Activated CD4-positive, alpha-beta T cell treated with anti-CD3 and anti-CD28 coated beads, Interleukin-2, amount 50 U/mL, for 4 hours (primary cell): ENCODE measurements at places on chromosomes 16 and 17.

DNA sequence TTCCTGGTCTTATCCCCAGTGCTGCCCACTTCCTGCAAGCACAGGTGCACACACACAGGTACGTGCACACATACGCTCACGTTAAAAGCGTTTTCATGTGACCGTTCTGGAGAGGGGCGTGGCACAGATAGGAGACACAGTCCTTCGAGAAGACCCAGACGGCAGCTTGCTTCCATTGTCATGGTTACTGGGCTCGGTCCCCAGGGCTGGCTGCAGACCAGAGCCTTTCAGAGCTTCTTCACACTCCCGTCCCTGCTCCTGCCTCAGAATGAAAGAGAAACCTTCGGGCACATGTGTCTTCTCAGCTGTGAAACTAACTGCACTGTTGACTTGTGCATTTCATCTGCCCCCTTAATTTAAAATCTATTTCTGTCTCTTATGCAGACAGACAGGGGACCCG lies 154.2 kb downstream of the PITPNC1 start:
- DNase-seq = no peak

DNA sequence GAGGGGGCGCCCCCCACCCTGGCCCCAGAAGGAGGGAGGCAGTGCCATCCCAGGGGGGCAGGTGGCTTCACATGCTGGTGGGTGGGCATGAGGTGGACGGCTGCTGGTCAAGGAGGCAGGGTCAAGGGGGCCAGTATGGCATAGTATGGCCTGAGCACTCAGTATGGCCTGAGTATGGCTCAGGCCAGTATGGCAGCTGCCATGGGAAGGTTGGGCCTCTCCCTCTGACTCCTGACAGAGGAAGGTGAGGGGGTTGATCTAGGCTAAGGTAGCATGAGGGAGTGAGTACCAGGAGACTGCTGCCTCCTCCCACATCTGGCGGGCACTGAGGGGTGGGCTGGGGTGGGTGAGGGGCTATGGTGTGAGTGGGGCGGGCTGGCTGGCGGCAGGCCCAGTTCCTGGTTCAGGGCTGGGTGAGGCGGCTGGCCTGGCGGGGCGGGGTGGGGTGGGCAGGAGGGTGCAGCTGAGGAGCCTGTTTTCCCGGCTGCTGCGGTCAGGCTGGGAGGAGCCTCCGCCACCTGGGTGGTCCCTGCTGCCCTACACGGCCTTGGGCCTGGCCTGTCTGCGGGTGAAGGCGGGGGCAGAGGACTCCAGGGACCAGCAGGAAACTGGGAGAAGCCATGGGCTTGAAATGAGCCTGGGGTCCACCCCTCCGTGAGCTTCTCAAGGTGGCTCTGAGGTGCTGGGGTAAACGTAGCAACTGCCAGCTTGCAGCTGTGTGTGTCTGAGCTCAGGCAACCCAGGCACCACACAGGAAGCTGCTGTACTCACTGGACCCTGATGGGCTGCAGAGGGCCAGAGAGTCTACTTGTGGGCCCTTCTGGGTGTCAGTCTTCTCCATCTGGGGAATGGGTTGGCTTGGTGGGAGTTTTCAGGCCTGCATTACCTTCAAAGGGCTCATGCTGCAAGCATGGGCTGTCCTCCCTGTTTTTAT lies 57.0 kb downstream of the RAI1 start:
- no peak for DNase-seq

DNA sequence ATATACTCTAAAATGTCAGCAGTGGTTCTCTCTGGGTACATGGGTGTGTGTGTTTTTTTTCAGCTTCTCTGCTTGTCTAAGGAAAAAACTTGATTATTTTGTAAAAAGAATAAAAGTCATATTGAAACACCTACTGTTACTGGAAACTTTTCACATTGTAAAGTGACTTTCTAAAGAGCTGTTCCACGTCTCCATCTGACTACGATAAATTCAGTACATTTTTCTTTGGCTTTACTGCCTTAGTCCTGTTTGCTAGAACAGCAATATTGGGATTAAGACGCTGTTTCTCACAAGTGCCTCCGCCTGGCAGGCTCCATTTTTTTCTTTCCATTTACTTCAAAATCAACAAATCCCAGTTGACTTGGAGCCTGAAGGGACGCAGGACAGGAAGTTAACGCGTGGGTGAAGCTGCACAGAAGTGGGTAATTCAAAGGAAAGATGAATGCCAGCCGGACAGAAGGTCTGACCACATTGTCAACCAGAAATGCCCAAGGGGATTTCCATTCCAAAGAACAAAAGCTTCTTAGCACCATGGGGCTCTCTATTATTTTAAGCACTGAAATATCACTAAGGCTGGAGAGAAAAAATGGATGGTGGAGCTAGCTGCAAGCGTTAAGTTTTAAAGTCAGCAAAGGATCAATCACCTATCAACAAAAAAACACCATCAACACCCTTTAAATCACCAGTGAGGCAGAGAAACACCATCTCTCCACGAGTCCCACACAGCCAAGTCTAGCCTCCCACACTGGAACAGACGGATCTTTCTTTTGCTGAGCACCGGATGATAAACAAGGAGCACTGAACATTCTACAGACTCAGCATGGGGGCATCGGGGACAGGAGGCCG lies 8.4 kb downstream of the GLOD4 start:
- no peak for DNase-seq

GRCh38 chr16:88736088-88736487 lies 29.8 kb downstream of the CTU2 start:
- no peak for DNase-seq

- no peak for DNase-seq
These were observed 221.5 kb upstream of the SOX9 start for GRCh38 chr17:71899317-71899716.

- DNase-seq = no peak
These were observed 15.9 kb downstream of the CHAD start for GRCh38 chr17:50452630-50453300.

DNA sequence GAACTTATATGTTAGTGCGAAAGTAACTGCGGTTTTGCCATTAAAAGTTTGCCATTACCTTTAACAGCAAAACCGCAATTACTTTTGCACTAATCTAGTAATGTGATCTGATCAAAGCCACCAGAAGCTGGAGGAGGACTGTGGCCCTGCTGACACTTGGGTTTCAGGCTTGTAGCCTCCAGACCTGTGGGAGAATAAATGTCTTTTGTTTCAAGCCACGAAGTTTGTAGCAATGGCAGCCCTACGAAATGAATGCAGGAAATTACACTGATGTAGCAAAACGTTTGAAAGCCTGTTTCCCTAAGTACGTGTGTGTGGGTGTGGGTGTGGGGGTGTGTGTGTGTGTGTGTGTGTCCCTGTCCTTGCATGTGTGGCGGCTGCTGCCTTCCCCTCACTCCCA lies 66.6 kb downstream of the WSB1 start:
- DNase-seq = no peak

DNA sequence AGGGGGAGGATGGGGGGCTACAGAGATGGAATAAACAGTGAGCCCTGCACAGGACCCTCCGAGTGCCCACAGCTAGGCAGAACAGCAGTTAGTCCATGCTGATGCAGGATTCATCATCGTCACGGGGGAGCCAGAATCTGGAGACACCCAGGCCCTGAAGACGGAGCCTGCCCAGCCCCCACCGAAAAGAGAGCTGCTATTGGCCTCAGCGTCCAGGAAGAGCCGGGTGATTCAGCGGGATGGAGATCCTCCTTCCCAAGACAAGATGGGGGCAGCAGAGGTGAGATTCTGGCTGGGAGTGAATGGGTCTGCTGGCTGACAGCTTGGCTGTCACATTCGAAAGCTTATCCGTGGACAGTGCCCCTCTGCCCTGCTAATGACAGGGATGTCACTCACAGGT lies 133.6 kb upstream of the CRHR1 start:
- DNase-seq = no peak

DNA sequence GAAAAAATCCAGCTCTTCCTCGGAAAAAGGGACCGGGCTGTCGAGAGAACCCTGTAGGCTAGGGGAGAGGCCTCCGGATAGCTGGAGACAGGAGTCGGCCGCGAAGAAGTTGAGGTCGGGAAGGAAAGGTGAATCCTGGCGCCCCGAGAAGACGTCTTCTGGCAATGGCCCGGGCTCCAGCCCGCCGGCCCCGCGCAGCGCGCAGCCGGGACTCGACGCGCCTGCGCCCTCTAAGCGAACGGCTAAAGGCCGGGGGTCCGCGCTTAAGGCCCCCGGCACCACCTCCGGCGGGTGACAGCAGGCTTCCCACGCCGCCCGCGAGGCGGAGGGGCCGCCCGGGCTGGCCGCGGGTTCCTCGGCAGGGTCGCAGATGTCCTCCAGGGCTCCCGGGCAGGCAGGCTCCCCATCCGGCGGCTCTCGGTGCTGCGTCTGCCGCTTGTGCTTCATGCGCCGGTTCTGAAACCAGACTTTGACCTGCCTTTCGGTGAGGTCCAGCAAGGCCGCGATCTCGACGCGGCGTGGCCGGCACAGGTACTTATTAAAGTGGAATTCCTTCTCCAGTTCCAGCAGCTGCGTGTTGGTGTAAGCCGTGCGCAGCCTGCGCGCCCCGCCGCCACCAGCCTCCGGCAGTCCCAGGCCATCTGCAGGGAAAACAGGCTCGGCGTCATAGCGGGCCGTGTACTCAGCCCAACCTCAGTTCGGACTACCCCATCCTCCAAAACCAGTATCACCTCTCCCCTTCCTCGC lies 1.6 kb downstream of the HOXB2 start:
- DNase-seq = peak; percentile 44

DNA sequence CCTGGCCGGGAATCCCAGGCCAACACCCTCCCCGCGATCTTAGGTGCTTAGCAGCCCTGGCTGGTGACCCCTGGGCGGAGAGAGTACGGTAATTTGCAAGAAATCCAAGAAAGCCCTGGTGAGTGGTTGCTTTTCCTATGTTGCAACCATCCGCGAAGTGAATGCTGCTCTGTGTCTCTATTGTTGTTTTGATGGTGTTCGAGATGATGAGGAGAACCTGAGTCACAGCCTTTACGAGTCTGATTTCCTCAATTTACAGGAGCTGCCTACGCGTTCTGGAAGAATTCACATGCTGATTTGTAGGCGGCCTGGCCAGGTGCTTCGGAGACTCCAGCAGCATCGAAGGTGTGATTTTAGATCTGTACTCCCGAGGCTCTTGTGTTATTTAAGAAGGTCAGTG lies 63.3 kb downstream of the TMEM235 start:
- no peak for DNase-seq

DNA sequence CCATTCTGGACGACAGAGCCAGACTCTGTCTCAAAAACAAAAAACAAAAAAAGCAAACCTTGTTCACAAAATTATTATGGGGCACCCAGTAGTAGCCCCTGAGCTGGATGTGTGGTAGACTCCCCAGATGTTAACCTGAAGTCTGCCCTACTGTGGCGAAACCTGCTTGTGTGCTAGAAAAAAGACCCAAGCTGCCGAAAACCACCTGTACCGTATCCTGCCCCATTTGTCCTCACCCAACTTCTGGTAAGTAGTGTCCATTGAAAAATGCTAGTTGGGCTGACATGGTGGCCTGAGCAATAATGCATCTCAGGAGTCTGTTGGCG lies 9.1 kb downstream of the RMI2 start:
- no peak for DNase-seq

DNA sequence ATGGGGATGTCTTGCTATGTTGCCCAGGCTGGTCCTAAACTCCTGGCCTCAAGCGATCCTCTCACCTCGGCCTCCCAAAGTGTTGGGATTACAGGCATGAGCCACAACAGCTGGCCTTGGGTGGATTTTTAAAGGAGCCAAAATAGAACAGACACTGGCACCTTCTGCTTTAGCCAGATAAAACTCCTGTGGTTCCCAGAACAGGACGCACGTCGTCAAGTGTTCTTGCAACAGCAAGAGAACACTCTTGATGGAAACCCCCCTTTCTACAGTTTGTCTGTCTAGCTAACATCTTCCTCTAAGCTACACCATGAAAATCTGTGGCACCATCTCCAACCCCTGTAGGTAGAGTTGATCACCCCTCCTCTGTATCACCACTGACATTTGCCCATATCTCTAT lies 122.6 kb downstream of the NPIPB5 start:
- DNase-seq = no peak

GRCh38 chr17:45902892-45903346 lies 8.6 kb downstream of the MAPT start:
- no peak for DNase-seq

DNA sequence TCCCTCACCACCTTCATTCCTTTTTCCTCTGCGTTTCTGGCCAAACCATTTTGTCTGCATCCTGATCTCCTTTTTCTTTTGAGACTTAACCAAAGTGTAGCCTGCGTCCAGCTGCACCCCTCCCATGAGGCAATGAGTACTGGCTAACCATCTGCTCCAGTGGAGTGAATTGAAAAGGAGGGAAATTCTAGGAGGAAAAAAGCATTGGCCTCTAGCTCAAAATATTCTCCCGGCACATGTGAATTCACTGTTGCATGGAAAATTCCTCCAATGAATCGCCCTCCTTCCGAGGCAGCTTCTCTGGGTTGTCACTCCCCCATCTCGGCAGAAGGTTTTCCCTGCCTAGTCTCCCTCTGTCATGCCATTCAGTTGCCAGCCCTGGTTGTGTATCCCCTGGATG lies 5.6 kb downstream of the RAP1GAP2 start:
- DNase-seq = no peak

DNA sequence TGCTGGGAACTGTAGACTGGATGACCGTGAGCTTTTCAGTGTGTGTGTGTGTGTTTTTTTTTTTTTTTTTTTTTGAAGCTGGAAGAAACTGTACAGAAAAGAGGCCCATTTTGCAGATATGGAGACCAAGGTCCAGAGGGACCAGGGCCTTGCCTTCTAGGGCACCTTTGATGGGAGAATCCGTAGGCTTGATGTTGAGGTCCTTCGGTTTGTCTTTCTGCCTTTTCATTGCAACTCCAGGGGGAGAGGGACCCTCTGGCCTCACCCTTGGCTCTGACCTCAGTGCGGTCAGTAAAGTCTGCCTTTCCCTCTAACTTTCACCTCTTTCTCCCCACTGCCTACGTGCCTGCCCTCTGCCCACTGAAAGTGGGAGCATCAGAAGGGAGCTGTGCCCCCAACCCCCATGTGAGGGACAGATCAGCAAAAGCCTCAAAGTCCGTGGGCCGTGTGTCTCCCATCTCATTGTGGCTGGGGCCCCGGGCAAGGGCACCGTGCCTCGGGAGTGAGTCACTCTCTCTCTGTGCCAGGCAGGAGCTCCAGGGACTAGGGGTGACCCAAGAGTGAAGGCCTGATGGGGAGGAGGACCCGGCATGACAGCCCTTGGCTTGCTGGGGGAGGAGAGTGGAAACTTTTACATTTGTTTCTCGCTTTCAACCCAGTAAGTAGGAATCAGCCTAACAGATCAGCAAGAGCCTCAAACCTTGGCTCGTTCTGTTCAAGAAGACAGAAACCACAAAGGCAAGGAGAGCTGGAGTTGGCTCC lies 123.6 kb downstream of the CMIP start:
- DNase-seq = peak; percentile 12

GRCh38 chr16:48971571-48972077 lies 310.0 kb downstream of the CBLN1 start:
- DNase-seq = no peak

GRCh38 chr16:57374067-57374534 lies 1.8 kb downstream of the CX3CL1 start:
- DNase-seq = no peak

DNA sequence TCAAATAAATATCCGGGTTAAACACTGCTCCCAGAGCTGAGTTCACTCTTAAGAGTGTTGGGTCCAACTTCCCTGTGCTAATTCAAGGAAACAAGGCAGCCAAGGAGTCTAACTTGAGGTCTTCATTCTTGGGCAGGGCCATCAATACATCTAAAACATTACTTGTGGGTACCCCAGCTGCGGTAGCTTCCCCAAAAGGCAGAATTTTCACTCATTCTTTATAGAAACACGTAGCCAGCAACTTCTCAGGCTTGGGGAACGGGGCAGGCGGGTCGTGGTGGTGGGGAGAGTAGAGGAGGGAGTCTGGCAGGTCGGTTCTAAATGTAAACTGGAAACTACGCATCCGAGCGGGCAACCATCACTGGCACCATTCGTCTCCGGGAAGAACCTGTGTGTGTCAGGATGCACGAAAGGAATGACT lies 666 bp upstream of the METTL9 start:
- peak; percentile 6 for DNase-seq
